ENCODE measurements at places on chromosomes 3 and 15. TPM values are rescaled to one million over a fixed set of nuclear protein-coding genes. Genes with fewer than 3 reads are reported as not detected.

DNA sequence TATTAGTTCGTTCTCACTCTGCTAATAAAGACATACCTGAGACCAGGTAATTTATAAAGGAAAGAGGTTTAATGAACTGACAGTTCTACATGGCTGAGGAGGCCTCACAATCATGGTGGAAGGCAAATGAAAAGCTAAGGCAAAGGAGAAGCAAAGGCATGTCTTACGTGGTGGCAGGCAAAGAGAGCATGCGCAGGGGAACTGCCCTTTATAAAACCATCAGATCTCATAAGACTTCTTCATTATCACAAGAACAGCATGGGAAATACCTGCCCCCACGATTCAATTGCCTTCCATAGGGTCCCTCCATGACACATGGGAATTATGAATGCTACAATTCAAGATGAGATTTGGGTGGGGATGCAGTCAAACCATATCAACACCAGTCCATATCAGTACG lies 133.5 kb downstream of the ZNF621 start:
- DNase-seq = no peak

DNA sequence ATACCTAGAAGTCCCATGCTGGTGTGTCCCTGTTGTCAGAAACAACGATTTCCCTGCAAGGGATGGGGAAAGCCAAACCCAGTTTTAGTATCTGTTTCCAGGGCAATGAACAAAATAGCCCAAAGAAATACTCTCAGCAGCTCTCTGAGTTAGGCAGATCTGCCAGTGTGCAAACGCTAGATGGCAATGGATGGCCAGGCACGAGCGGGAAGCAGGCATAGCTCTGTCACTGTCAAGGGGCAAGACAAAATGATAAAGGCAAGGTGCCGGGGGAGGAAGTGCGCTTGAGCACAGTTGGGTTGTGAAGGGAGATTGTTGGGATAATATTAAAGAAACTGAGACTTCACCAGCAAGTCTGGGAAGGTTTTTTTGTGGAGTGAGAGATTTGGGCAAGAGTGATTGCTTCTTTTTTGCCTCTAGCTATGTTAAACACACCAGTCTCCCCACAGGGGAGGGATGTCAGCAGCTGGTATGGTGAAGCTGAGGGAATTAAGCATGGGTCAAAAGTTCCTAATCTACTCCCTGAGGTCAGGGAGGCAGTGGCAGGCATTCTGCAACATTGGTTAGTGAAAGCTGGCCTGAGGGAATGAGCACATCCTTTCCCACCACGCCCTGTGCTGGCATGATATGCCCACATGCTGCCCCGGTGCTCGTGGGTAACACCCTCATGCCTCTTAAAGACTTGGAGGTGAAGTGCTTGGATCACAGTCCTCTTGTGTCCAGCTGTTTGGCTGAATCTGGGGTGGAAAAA lies 117.5 kb downstream of the PDCD6IP start:
- no peak for DNase-seq

GRCh38 chr15:31215490-31216214 lies 111.0 kb upstream of the KLF13 start:
- peak; percentile 99 for DNase-seq

- DNase-seq = no peak
Observed at GRCh38 chr3:40574050-40574449, 49.3 kb downstream of the ZNF621 start.

GRCh38 chr3:149449799-149450198 lies 24.7 kb upstream of the TM4SF4 start:
- DNase-seq = no peak

DNA sequence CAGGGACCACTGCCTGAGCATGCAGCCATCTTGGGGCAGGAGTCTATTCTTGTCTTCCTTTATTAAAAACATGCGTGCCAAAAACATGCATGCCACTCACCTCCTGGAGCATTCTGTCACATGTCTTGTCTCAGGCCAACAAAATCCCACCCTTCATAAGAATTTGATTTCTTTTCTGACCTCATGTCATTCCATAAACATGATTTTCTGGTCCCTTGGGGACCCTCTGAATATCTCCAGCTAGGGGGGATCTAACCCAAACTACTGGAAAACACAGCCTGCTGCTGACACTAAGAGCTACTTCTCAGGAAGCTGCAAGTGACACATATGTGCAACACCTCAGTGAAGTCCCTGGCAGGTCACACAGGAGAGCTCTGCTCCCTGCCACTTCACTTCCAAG lies 26.8 kb upstream of the NOX5 start:
- DNase-seq = no peak

- peak; percentile 87 for DNase-seq
Observed at GRCh38 chr3:45224824-45225464, 1.1 kb downstream of the TMEM158 start.

GRCh38 chr3:53821631-53822121 lies 24.5 kb downstream of the CHDH start:
- DNase-seq = no peak

DNA sequence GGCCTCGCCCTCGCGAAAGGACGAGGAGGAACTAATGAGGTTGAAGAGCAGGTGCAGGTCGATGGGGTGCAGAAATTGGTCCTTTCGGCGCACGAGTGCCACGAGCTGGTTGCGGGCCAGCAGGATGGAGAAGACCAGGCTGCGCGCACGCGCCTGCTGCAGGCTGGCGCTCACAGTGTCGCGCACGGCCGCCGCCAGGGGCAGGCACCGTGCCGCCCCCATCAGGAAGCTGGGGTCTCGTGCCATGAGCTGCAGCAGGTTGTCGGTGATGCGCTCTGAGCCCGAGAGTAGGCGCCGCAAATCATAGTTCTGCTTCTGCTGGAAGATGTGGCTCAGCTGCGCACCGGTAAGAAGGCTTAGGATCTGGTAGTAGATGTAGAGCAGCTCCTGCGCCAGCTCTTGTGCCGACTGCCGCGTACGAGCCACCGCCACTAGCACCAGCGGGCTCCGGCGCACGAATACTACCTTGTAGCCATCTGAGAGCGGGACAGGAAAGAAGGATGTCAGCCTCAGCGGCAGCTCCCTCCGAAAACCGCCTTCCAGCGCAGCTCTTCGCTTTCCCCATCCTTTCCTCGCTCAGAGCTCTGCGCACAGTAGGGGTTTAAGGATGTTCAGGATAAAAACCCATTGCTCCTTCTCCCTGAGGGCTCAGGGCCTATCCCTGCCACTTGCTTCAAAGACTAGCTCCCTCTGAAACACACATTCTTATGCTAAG lies 6.9 kb upstream of the MST1R start:
- DNase-seq = no peak

- peak; percentile 43 for DNase-seq
Observed at GRCh38 chr3:197460002-197460401, 95.8 kb downstream of the BDH1 start.

DNA sequence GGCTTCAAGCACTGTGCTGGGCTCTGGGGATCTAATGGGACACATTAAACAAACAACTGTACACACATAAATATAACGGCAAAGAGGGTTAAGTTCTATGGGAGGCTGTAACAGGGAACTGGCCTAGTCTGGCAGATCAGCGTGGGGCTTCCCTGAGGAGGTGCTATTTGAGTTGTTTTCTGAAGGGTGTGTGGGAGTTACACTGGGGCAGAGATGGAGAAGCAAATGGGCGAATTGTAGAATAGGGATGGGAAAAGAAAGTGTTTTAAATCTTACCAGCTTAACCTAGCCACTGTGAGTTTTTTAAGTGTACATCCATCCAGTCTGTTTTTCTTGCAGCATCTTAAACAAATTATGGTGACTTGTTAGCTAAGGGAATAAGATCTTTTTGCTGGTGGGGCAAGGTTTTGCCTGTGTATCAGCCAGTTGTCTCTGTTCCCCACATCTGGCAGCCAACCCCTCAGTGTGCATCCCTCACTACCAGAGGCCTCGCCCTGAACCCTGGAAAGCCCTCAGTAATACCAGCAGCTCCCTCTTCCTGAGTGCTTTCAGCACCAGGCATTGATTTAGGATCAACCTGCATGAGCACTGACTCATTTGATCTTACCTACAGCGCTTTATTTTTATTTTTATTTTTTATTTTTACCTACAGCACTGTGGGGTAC lies 10.9 kb upstream of the IL16 start:
- no peak for DNase-seq

GRCh38 chr15:52255935-52256334 lies 39.7 kb downstream of the MYO5C start:
- no peak for DNase-seq

GRCh38 chr3:124428372-124429128 lies 301.7 kb upstream of the UMPS start:
- DNase-seq = no peak

DNA sequence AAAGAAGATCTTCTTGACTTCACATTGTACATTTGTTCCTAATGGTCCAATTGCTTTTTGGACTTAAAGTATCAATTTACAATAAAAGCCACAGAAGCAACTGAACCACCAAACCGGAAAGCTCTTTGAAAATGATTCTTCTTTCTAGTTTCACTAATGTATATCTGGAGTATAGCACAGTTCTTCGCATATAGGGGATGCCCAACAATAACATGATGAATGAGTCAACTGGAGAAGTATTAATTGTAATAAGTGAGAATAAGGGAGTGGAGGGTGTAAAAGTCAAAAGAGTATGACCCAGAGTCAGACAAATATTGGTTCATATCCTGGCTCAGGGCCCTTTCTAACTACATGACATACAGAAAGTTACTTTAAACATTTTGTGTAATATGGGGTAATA lies 425.2 kb downstream of the ZBTB20 start:
- DNase-seq = no peak

- DNase-seq = no peak
Observed at GRCh38 chr15:62726461-62726860, 316.1 kb upstream of the TPM1 start.

Gene ZDHHC19
- total RNA-seq = 2.9 TPM

Gene STAB1
- 1,070 TPM for total RNA-seq

Gene CNTN6
- total RNA-seq = not detected
